ENCODE measurements at places on chromosomes 2 and 18.

GRCh38 chr18:34840256-34840826, 130.2 kb downstream of the DTNA start:
- no peak for DNase-seq

DNA sequence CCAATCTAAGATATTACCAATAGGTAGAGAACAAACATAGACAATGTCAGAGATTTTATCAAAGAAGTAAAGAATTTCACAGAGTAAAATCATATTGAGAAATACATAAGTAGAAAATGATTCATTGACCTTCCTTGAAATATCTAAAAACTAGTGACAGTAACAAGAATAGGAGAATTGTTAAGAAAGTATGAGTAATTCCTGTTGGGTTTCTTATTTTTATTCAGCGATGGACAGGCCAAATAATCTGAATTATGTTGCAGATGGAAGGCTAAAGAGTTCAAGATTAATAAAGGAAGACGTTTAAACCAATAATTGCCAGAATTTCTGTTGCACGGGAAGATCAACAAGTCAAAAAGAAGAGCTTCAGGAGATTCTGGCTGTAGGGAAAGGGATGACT, 163.4 kb upstream of the RASGRP3 start:
- DNase-seq, result no peak

DNA sequence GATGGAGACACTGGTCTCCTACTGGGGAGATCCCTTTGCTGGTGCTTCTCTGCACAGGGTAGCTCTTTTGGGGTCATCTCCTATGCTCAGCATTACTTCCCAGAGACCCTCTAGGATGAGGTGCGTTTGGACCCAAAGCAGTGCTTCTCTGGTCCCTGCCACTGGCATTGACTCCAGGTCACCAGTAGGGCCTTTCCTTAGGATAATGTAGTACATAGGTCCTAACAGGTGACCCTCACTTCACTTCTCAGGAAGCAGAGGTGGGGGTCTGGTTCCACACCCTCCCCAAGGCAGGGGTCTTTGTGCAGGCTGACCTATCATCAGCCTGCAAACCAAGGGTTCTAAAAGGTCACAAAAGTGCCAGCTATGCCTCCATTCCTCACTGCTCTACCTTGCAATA, 145.8 kb upstream of the HS6ST1 start:
- DNase-seq, result no peak

DNA sequence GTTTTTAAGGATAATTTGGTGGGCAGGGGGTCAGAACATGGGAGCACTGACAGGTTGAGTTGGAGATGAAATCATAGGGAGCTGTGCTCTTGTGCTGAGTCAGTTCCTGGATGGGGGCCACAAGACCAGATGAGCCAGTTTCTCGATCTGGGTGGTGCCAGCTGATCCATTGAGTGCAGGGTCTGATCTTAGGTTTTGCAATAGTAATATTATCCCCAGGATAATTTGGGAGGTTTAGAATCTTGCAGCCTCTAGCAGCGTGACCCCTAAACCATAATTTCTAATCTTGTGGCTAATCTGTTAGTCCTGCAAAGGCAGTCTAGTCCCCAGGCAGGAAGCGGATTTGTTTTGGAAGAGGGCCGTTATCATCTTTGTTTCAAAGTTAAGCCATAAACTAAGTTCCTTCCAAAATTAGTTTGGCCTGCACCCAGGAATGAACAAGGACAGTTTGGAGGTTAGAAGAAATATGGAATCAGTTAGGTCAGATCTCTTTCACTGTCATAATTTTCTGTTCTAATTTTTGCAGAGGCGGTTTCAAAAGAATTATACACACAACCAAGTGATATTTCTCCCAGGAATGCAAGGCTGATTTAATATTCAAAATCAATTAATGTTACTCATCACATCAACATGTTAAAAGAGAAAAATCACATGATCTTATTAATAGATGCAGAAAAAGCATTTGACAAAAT, 23.0 kb downstream of the DBI start:
- no peak for DNase-seq
